ENCODE measurements at places on chromosomes 7 and 10. TPM values are rescaled to one million over a fixed set of nuclear protein-coding genes. Genes with fewer than 3 reads are reported as not detected.

DNA sequence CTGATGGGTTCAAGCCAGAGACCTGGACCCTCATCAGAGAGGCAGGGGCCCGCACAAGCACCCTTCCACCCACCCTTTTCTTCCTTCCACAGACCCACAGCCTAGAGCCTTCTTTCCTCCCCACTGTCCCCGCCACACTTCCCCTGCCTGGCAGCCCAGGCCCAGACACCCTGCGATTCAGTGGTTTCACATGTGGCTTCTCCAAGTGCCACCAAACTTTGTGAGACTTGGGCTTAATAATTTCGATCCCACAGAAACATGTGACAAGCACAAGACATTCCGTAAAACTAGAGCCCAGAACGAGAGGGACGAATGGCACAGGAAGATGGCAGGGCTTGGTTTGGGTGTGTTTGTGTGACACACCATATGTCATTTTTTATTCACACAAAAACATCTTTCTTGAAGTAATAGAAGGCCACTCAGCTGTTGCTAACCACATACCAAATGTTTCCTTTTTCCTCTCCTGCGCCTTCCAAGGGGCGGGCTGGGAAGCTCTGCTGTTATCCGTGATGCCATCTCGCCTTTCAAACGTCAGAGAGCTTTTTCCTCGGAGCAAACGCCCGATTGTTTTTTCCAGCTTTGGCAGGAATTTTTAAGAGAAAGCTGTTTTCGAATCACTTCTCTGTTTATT, 162.9 kb downstream of the GRK5 start:
- DNase-seq, result peak; percentile 52

GRCh38 chr7:17646253-17646956, 293.9 kb downstream of the SNX13 start:
- DNase-seq, result no peak

DNA sequence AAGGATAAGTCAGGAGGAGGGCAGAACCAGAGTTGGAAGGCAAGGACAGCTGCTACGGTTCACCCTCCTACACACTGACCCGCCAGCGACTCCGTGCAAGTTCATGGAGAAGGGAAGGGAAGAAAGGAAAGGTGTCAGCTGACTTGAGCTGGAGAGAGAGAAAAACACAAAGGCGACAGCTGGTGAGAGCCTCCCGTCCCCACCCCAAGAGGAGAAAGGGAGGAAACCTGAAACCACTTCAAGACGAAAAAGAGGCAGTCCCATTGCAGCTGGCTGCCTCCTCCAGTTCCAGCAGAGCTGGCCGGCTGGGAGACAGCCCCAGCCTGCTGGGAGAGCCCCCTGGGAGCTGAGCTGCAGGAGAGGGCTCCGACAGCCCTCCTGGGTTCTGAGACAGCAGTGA, 75.2 kb downstream of the PARD3 start:
- peak; percentile 68 for DNase-seq

- no peak for DNase-seq
These were observed 24.5 kb downstream of the CRCP start for GRCh38 chr7:66138994-66139752.

GRCh38 chr7:38736138-38736537, 105.0 kb upstream of the AMPH start:
- no peak for DNase-seq

DNA sequence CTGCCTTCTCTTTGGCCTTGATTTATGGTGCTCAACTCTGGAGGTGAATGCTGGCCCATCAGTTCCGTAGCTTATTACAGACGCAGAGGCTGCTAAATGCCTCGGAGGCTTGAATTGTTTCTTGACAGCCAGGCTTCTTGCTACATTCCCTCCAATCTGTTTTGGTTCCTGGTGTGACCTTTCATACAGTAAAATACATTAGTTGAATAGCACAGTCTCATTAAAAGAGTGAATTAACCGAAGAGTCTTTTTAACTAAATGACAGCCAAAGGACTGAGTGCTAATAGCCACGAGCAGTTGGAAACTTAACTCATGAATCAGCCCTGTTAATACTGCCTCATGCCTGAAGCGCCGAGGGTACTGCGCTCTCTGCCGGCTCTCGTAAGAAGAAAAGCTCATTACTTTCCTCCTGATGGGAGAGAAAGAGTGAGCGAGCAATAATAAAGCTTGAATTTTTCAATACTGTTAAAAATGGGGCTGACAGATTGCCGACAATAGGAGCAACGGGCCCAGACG, 236.4 kb upstream of the GPR26 start:
- DNase-seq, result no peak

- no peak for DNase-seq
These were observed 11.0 kb upstream of the HPS1 start for GRCh38 chr10:98457721-98458120.

DNA sequence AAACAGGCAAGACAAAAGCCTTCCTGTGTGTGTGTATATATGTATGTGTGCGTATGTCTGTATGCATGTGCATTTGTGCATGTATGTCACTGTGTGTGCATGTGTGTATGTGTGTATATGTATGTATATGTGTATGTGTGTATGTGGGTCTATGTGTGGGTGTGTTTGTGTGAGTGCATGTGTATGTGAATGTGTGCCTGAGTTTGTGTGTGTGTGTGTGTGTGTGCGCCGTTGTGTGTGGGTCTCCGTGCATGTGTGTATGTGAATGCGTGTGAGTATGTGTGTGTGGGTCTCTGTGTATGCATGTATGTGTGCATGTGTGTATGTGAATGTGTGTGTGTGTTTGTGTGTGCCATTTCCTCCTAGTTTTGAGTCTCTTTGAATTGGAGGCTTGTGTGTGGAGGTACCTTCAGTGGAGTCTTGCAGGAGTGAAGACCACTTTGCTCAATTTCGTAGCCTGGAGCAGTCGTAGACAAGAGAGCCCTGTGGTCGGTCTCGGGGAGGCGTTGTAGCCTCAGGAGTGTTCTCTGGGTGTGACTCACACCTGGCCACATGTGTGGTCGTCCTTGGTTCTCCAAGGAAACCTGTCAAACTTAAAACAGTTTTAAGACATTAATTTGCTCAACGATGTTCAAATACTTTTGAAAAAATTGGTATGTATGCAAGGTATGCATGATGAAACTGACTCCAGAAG, 28.1 kb downstream of the INPP5A start:
- no peak for DNase-seq

DNA sequence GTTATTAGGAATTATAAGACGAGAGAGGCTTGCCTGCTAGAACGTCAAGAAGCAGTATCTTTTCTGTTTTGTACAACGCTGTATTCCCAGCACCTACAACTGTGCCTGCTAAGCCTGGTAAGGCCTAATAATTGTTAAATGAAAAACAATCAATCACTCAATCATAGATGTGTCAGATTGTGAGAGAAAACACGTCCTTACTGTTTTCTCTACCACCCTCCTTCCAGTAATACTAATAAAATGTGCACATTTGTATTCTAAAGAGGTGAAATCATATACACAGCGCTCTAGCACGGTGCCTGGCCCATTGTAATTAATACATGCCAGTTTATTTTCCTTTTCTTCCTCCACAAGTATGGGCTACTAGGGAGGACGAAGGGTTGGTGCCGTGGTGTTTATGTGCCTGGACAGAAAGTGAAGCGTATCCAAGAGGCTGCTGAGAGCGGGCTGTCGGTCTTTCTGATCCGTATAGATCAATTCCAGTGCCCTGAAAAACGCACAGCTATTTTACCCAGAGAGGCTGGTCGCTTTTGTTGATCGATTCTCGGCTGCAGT, 1.5 kb upstream of the AUTS2 start:
- no peak for DNase-seq

GRCh38 chr7:93943816-93944540, 22.4 kb downstream of the GNG11 start:
- no peak for DNase-seq

DNA sequence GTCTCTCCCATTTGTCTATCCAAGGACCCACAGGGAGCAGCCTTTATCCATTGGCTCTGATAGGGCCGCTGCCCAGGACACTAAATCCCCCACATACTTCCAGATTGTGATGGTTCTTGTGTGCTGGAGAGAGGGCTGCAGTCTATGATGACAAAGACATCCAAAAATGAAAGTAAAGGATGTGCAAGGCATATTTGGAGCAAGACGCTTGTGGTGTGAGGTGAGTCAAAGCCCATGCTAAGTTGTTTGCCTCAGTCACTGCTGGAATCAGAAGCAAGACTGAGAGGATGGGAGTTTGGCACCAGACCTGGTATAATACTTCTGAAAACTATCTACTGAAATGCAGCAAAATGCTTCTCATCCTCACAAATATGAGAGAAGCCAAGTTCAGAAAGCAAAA, 22.7 kb downstream of the ZNF22 start:
- no peak for DNase-seq

Gene DMBT1
- total RNA-seq, result 78.6 TPM

Gene SPDYE11
- not detected for total RNA-seq

DNA sequence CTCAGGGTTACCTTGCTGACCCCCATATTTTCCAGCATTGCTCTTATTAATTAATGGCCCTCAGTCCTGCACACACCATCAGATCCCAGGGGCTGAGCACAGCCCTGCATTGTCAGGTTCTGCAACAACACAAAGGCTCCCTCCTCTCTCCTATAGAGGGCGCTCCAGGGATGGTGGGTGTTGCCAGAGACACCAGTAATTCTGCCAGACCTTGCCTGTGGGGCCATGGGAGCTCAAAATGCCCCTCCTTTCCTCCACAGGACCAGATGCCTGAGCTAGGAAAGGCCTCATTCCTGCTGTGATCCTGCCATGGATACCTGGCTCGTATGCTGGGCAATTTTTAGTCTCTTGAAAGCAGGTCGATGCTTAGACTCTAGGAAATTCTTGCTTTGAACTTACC, 42.8 kb upstream of the PRSS58 start:
- DNase-seq, result no peak

Gene NXPH1
- total RNA-seq, result not detected

DNA sequence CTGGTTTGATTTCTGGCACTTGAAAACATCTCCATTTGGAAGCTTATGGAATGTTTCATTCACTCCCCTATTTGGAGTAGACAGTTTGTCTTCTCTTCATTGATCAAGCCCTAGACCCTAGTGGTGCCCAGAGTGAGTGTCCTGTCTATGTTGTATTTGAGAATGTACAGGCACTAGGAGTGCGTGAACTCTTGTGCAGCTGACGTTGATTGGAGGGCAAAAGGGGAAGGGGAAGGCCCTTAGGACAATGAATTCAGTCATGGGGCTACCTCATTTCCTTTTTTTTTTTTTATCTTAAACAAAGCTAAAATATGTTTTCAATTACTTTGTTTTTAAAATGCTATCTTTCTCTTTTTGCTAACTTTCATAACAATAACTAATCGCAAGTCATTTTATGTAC, 66.5 kb downstream of the ADD3 start:
- DNase-seq, result no peak

DNA sequence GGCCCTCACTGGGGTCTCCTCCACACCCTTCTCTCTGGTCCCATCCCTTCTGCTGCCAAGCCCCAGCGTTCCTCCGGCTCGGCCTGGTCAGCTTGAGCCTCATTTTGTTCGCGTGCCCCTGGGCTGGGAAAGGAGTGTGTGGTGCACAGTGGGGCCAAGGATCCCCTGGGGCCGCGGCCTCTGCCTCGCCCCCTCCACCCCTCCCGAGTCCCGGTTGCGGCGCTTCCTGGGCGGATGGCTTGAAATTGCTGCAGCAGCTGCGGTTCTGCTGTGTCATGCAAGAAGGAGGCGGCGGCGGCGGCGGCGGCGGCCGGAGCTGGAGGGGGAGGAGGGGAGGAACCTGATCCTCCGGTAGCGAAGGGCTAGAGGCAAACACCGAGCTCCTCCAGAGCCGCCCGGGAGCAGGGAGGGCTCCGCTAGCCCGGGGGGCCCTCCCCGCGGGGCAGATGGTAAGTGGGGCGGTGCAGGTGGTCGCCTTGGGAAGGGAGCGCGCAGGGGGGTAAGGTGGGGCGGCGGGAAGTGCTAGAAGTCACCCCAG, 217.8 kb upstream of the MKLN1 start:
- DNase-seq, result peak; percentile 91

DNA sequence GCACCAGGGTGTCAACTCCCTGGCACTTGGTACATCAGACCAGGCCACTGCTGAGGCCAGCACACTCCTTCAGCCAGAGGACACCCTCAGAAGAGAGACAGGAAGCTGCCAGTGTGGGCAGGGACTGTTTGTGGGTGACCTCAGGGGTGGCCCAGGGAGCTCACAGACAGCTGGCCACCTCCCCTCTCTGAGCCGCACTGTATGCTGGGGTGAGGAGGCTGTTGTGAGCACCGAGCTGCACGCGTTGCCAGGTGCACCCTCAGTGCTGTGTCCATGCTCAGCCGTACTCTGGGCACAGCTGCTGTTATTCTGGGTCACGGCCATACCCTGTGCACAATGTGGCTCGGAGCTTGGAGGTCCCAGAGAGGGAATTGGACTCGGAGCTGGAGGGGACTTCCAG, 61.5 kb upstream of the NANOS1 start:
- DNase-seq, result no peak

Gene SMKR1
- not detected for total RNA-seq

Gene DNAJC9
- 12.4 TPM for total RNA-seq

- no peak for DNase-seq
These were observed 1034.2 kb upstream of the C7orf33 start for GRCh38 chr7:147556317-147556716.

Gene PPP3CB
- 38.0 TPM for total RNA-seq

DNA sequence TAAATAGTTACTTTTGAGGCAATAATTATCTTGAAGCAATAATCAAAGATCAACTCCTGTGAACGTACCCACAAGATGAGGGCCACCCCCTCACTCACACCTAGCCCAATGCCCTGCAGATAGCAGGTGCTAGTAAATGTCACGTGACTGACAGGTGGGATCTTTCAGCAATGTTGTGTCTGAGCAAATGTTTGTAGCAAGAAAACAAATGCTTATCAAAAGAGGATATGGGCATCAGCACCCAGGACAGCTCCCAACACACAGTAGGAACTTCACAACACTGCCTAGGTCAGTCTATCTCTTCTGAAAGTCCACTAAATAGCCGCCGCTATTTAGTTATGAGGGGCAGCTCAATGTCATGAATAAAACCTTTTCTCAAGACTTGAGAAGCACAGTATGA, 120.8 kb upstream of the PDLIM1 start:
- DNase-seq, result no peak

Data from upper lobe of right lung (tissue), 1 donor.